ENCODE measurements at places on chromosomes 5 and 9. TPM values are rescaled to one million over a fixed set of nuclear protein-coding genes. Genes with fewer than 3 reads are reported as not detected.
A peak's percentile ranks its signal among the peaks of the same experiment; 100 is the strongest.

C9 gene
- total RNA-seq = not detected

DNA sequence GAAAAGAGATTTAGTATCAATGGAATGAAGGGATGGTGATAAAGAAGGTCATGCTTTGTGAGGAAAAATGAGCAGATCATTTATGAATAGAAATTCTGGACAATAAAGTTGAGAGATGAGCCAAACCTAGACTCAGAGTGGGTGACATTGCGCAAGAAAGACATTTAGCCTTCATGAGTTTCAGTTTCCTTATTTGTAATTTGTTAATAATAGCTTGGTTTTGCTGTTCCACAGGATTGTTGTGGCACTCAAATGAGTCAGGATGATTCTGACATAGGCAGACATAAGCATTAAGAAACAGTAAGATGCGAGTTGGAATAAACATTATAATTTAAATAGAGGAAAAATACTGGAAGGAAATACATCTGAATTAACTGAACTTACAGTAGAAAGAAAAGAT lies 34.8 kb downstream of the ITGA2 start:
- no peak for DNase-seq

GRM6 gene
- total RNA-seq = 0.23 TPM

DNA sequence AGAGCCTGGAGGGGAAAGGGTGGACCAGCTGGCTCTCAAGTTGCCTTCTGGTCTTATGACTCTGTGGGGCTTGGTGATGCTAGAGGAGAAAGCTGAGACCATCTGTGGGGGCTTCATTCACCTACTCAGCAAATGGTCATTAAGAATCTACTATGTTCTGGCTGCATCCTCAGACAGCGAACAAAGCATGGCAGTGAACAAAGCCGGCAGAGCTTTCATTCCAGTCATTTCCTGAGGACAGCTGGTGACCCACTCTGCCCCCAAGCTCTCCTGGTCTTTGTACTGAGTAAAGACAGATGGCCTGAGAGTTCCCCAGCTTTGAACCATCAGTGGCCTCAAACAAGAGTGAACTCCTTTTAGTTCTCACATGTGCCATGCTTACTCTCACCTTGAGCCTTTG lies 48.0 kb downstream of the FGF1 start:
- no peak for DNase-seq

- no peak for DNase-seq
These were observed 3.0 kb downstream of the SLC12A7 start for GRCh38 chr5:1108865-1109174.

- no peak for DNase-seq
These were observed 5.0 kb downstream of the STC2 start for GRCh38 chr5:173323106-173323798.

DNA sequence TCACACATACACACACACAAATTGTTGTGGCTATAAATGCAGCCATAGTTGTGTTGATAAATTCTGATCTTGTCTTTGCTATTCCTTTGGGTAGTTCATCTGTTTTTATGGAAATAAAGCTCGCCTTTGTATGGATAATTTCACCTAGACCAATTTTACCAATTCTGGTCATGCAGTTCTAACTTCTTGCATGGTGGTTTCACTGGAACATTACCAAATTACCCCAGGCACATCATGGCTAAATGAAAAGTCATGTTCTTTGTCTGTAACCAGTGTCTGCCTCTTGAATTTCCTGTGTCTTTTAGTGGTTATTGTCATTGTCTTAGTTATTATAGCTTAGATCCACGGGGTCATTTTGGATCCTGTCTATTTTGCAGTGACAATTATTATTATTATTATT lies 50.3 kb upstream of the TMC1 start:
- no peak for DNase-seq

GRCh38 chr9:33329117-33329563 lies 38.8 kb downstream of the NFX1 start:
- DNase-seq = peak; percentile 96

DNA sequence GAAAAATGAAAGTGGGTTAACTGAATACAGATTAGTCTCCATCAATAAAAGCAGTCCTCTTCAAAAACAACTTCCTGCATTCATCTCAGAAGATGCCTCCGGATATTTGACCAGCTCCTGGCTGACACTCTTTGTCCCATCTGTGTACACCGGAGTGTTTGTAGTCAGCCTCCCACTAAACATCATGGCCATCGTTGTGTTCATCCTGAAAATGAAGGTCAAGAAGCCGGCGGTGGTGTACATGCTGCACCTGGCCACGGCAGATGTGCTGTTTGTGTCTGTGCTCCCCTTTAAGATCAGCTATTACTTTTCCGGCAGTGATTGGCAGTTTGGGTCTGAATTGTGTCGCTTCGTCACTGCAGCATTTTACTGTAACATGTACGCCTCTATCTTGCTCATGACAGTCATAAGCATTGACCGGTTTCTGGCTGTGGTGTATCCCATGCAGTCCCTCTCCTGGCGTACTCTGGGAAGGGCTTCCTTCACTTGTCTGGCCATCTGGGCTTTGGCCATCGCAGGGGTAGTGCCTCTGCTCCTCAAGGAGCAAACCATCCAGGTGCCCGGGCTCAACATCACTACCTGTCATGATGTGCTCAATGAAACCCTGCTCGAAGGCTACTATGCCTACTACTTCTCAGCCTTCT lies 16.6 kb downstream of the F2R start:
- no peak for DNase-seq
